NCI-H82 (cell line): ENCODE measurements at places on chromosomes 16 and 17.
A peak's percentile ranks its signal among the peaks of the same experiment; 100 is the strongest.

DNA sequence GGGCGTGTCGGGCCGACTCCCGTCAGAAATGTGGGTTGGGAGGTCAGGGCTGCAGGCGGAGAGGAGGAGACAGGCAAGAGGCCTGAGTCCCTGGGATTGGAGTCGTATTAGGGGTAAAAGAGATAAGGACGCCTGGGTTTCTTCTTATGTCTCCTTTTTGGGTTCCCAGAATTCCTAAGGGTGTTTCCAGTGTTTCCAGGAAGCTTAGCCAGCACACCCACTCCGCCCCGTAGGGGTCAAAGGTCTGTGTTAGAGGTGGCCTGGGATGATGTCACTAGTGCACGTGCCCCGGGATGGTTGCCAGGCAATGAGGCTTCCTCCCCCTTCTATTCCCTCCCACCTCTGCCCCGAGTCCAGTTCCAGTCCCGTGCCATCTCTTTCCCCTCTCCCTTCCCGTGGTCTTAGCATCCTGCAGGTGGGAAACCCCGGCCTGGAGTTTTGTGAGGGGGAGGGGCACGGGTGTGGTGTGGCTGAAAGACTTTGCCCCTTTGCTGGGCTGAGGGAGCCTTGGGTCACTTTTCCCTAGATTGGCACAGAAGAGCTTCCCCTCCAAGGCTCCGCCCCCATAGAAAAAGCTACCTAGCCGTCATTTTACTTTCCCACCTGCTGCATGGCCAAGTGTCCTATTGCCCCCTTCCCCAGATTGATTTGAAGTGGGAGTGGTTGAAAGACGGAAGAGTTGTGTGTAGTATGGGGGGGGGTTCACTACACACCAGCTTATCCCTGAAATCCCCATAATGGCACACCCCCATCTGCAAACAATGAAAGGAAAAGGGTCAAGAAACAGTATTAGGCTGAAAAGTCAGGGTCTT is 2.8 kb downstream of the KDM6B start:
- DNase-seq = peak; percentile 99

- DNase-seq = no peak
These were observed 14.4 kb upstream of the ATP2A3 start for GRCh38 chr17:3978421-3979289.

- DNase-seq = no peak
These were observed 5.1 kb upstream of the MYO1D start for GRCh38 chr17:32882029-32882428.

DNA sequence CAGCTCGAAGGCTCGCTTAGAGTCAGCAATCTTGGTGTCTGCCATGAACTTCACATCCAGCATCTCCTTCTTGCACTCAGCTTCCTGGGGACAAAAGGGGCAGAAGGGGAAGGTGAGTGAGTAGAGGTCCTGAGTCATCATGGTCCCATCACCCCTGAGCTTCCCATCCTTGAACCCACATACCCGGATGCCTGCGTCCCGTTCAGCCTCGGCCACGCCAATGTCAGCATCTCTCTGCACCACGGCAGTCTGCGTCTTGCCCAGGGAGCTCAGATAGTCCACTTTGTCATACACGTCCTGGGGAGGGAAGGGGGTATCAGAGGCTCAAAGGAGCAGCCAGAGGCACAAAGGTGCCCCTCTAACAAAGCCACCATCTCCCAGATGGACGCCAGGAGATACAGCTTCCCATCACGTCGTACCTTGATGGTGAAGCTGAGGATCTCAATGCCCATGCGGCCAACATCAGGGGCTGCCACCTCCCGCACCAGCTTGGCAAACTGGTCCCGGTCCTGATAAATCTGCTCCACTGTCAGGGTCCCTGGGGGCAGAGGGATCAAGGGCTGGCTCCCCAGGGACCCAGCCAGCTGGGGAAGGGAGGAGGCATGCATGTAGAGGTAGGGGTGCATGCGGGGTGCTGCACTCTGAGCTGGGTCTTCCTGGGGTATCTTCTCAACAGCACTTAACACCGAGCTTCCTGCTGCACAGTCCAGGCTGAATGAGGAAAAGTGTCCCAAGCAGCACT is 15.2 kb downstream of the FLOT2 start:
- no peak for DNase-seq

DNA sequence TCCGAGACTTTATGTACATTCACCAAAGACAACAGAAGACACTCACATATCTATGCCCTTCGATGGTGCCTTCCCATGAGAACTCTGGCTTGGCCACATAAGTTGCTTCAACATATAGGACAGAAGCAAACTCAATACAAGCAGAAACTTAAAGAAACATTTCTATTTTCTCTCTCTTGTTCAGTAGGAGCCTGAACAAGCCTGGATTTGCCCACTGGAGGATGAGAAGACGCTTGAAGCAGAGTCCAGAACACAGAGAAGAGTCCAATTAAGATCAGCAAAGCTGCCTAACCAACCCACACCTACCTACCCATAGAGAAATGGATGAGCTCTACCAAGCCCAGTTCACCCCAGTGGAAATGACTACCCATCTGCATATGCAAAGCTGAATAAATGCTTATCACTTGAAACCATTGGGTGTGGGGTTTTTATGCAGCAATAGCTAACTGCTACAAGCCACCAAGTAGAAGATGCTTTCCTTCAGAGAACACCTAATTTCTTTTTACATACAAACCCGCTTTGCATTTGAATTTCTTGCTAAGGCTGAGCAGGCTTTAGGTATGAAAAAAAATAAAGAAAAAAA is 337.9 kb upstream of the DYNLRB2 start:
- DNase-seq = no peak
